Non-pigmented ciliary epithelial cell (primary cell): ENCODE measurements at places on chromosomes 1 and 21.

DNA sequence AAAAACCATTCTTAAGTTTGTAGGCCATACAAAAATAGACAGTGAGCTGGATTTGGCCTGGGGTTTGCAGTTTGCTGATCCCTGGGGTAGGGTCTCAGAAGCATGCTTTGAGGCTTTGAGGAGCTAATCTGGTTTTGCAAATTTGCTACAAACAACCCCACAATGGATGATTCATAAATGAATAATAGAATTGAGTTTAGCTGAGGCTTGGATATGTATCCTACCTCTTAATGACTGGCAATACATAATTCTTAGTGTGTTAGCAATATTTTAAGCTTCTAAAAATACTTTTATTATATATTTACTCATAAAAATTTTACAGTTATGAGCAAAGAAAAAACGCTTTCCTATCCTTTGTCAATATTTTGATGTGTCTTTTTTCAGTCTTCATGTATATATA is 50.6 kb downstream of the ROR1 start:
- no peak for DNase-seq

DNA sequence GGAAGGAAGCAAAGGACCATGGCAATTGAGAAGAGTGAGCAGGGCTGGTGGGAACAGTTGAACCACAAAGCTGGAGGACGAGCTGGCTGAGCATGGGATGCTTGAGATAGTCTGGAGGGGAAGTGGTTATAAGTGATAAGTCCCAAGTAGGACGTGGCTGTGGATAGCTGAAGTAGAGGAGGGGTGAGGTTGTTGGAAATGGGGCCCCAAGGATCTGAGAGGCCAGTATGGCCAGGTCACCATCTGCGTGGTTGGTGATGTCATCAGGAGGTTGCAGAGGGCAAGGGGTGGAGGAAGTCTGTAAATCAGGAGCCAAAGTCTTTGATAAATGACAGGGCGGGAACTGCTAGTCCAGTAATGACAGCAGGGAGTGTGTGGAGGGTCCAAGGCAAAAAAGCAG is 11.0 kb upstream of the REN start:
- DNase-seq = no peak

- DNase-seq = no peak
Observed at GRCh38 chr1:225415307-225415706, 12.5 kb downstream of the LBR start.

- no peak for DNase-seq
Observed at GRCh38 chr1:54978528-54979326, 1.7 kb upstream of the TMEM61 start.

- DNase-seq = no peak
Observed at GRCh38 chr1:41144285-41144684, 97.8 kb downstream of the SCMH1 start.

DNA sequence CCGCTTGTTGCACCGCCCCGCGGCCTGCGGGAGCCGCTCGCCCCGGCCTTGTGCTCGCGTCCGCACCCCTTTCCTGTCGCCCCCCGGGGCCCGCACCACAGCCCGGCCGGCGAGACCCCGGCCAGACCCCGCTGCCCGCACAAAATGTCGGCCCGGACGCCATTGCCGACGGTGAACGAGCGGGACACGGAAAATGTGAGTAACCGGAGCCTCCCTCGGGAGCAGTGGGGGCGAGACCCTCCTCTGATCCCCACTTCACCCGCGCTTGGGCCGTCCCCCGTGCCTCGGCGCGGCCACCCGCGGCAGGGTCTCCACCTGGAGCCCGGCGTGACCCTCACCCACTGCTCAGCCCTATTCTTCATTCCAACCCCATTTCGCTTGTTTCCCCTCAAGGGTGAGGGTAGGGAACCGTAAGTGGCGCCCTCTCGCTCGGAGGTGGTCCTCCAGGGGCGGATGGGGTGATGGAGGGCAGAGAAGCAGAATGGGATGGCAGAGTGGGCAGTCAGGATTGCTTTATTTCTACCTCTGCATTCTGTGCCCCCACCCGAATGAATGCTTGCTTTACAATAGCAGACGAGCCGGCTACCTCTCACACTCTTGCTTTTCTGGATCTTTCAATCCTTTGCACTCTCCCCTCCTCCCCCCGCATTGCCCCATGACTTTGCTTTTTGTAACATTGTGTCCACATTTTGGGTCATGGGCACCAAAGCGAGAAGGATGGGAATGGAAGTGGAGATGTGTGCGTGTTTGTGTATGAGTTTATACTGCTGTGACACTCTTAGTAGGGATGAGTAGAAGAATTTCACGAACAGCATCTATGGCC is 954 bp downstream of the MARK1 start:
- no peak for DNase-seq

- DNase-seq = no peak
Observed at GRCh38 chr21:28991861-28992525, 684 bp downstream of the LTN1 start.

GRCh38 chr1:198153103-198153502 is 3.7 kb upstream of the NEK7 start:
- DNase-seq = no peak

GRCh38 chr21:42544544-42544943 is 30.9 kb downstream of the SLC37A1 start:
- no peak for DNase-seq

GRCh38 chr21:44428281-44428960 is 26.9 kb upstream of the LRRC3 start:
- no peak for DNase-seq

DNA sequence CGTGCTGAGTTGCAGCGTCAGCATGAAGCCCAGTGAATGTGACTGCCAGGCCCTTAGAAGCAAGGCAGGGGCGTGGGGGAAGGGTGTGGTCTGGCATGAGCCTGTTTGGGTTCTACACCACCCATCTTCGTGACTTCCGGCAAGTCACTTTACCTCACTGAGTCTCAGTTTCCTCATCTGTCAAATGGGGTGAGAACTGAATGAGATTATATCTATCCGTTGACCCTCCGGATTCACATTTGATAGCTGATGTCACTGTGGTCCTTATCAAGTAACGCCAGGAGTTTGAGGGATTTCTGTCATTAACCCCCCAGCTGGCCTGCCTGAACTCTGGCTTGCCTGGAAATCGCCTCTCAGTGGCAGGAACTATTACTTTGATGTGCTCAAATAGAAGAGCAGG is 15.6 kb downstream of the MRPL37 start:
- DNase-seq = no peak

DNA sequence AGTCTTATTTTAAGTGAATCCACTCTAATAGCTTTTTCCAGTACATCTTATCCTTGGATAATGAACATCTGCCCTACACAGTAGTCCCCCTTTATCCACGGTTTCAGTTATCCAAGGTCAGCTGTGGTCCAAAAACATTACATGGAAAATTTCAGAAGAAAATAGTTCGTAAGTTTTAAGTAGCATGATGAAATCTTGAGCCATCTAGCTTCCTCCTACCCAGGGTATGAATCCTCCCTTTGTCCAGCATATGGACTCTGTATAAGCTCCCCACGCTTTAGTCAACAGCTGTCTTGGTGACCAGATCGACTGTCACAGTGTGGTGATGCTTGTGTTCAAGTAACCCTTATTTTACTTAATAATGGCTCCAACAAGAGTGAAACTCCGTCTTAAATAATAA is 2.6 kb downstream of the GLRX2 start:
- DNase-seq = no peak

- no peak for DNase-seq
Observed at GRCh38 chr1:22239378-22239777, 96.5 kb upstream of the WNT4 start.

- DNase-seq = no peak
Observed at GRCh38 chr1:106619080-106619826, 437.2 kb upstream of the PRMT6 start.

DNA sequence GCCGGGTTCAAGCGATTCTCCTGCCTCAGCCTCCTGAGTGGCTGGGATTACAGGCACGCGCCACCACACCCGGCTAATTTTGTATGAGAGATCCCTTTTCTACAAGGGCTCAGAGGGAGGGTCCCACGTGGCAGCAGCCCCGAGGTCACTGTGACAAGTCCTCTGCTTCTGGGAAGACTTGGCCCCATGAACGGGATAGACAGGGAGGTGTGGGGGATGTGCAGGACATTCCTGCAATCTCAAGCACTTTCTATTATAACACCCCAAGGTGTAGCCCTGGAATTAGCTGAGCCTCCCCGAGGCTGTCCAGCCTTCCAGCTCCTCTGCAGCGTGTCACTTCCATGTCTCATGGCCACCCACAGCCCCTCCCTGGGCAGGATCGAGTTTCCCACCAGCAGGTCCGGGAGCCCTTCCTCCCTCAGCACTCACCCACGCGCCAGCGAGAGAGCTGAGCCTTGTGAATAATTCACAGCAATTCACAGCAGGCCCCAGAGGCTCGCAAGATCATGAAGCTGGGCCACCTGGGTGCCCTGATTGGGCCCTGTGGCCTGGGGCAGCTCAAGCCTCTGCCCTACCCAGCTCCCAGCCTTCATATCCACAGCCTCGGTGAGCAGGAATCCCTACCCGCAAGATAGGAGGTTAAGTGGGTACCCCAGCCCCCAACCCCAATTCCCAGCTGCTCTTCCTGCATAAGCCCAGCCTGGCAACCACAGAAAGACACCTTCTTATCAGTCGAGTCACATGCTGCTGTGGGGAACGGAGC is 22.8 kb upstream of the RNU1-4 start:
- no peak for DNase-seq

GRCh38 chr1:11567244-11568065 is 86.8 kb downstream of the FBXO2 start:
- DNase-seq = no peak

GRCh38 chr1:109131059-109131458 is 17.1 kb downstream of the ELAPOR1 start:
- DNase-seq = no peak

GRCh38 chr21:28516991-28517592 is 475.6 kb downstream of the LTN1 start:
- no peak for DNase-seq

- DNase-seq = no peak
Observed at GRCh38 chr1:17075470-17076255, 21.8 kb upstream of the SDHB start.

DNA sequence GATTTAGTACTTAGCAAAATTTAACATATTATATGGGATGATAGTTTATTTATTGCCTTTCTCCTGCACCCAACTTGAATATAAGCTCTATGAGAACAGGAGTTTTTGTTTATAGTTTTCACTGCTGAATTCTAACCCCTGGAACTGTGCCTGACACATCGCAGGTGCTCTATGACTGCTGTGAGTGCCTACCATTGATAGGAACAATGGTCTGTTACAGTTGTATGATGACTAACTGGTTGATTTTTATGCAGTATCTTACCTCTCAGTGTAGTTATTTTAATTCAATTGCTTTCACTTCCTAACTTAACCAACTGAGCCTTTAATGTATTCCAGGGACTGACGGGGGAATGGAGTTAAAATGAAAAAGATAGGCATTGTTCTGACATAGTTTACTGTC is 336.0 kb downstream of the ST6GALNAC3 start:
- no peak for DNase-seq

- no peak for DNase-seq
Observed at GRCh38 chr1:151518431-151518830, 7.2 kb downstream of the CGN start.

DNA sequence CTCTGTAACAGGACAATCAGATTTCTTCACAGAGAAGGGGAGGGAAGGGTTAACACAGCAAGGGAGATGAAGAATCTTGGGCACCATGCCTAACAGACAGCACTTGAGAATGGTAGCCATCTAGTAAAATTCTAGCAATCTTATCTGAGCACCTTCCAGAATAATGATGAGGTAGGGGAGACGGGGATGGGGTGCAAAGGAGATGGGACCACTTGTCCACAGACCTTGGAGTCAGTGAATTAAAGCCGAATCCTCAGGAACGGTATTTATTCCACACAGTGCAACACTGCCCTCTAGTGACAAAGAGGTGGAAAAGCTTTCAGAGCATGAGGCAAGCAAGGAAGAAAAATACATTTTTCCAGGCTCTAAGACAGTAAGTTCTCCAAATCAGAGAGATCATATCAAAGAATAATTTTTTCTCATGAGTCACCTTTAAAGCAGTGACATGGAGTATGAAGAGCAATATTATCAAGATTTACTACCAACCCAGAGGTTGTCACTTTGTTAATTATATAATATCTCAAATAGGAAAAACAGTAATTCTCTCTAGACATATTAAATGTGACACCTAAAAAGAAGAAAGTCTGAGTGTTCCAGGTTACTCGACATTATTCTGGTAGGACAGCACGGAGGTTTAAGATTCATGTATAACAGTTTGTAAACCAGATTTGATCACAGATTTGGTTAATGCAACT is 43.3 kb upstream of the LPAR3 start:
- DNase-seq = no peak

DNA sequence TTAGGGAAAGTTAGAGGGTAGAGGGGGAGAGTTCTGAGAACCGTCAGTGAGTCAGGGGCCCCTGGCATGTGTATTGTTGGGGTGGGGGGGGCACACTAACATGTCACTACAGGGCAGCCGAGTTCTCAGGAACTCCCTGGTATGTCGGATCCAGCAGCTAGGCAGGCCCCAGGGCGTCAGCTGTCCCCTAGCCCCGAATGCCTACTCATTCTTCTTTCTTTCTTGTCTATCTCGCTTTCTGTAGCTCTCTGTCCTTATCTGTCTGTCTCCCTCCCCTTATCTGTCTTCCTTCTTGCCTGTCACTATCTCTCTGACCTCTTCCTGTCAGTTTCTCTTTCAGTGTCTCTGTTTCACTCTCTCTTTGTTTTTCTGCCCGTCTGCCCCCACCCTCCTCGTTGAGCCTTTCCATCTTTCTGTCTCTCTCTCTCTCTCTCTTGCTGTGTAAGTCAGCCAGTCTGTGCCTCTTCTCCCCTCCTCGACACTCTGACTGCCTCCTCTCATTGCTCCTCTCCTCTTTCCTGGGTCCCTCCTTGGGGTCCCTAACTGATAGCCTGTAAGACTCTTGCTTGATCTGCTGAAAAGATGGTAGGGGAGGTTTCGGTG is 2.4 kb downstream of the NTRK1 start:
- DNase-seq = no peak

- no peak for DNase-seq
Observed at GRCh38 chr21:32337206-32337605, 38.6 kb downstream of the MRAP start.

DNA sequence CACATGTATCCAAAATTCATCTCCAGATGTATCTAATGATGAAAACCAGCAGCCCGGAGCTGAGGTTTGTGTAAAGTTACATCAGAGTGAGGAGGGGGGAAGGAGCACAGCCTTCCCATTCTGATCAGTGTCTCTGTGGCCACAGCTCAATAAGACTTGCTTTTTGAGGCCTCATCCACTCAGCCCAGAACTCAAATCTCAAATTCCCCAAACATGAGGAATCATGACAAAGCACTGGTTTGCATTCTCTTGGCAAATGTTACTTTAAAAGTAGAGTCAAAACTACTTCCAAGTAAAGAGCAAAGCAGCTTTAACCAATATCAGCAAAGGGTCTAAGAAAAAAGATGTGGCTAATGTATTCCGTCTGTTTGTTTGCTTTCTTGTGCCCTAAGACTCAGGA is 30.9 kb downstream of the CCN1 start:
- DNase-seq = peak; percentile 69

GRCh38 chr1:243924588-243925349 is 74.7 kb upstream of the AKT3 start:
- no peak for DNase-seq
